GM19239 (cell line): ENCODE measurements at places on chromosomes 2 and 18.
A peak's percentile ranks its signal among the peaks of the same experiment; 100 is the strongest.

- DNase-seq = no peak
Observed at GRCh38 chr2:127437781-127438726, 19.8 kb downstream of the PROC start.

- peak; percentile 53 for DNase-seq
Observed at GRCh38 chr2:217789003-217789735, 213.6 kb downstream of the TNS1 start.

DNA sequence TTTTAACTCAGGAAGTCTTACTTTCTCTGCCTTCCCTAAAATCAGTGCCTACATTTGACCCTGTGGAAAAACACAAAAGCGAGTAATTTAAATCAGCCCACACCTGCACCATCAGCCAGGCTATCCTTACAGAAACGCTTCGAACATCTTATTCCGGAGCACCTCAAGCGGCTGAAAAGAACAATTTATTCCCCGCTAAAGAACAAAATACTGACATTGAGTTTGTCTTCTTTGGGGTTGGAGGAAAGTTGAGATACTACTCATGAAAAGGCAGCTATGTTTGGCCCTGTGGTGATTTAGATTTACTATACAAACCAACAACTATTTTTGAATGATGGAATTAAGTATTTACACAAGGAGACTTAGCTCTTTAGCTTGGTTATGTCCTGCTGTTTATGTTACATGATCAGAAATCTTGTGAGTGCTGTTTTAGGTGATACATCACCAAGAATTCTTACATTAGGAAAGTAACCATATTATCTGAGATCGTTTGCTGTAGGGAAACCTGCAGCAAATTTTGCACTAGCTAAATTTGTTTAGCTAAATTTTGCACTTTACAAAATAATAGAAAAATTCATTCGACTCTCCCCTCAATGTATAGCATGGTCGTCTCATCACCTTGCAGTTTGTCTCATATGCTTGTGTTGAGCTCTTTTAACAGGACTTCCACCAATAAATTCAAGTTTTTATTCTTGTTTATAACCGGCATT is 158.8 kb upstream of the SIX2 start:
- no peak for DNase-seq

DNA sequence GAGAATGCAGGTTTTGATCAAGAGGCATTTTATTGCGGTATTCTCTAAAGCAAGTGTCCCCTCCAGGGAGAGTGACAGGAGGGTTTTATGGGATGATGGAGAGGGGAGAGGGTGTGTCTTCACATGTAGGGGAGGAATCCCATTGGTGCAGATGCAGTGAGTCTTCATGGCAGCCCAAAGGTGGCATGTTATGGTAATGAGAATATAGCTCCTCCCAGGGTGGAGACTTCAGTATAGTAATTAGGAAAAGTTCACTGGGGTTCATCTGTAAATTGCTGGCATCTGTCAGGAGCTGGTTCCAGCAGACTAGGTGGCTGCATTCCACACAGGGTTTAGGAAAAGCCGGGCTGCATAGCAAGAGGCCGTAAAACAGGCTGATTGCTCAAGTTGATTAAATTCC is 230.7 kb upstream of the CCDC68 start:
- DNase-seq = no peak

DNA sequence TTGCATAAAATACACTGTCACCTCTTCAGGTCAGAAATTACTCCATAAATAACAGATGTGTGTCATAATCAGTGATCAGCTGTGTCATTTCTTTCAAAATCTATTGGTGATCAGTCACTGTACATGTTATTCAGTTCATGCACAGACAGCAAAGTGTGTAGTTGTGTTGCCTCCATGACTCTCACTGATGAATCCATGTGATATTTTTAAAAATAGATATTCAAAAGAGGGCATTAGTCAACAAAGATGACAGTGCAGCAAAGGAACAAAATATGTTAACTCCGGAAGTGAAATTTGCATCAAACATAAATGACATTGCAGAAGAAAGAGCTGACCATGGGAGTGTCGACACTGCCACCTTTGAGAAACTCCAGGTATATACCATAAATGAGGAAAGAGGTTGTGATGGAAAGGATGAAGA is 17.1 kb upstream of the MCM6 start:
- DNase-seq = no peak

- DNase-seq = no peak
Observed at GRCh38 chr2:120438301-120439066, 92.5 kb downstream of the INHBB start.

GRCh38 chr2:126642031-126642430 is 13.9 kb upstream of the GYPC start:
- DNase-seq = no peak

GRCh38 chr2:71452565-71452964 is 796 bp upstream of the DYSF start:
- no peak for DNase-seq
